ENCODE measurements at places on chromosomes 2 and 18. TPM values are rescaled to one million over a fixed set of nuclear protein-coding genes. Genes with fewer than 3 reads are reported as not detected.

Gene TDRD15
- total RNA-seq, result not detected

DNA sequence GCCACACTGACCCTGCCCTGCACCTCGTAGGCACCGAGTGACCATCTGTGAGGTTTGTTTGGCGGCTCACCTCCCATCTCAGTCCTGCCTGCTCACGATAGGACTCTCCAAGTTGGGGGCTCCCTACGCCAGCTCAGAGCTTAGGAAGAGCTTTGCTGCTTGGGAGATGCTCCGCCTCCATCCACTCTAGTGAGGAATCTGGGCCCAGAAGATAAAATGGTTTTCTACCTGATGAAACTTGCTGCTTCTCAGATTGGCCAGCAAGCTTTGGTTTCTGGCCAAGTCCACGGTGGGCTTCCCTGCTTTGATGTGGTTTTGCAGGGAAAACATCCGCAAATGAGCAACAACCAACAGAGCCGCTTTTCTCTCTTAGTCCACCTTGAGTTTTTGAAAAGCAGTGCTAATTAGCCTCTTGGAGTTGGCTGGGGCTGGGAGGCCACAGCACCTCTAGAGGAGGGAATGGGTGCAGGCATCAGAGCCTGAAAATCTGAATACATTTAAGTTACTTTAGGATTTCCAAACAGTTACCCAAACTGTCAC lies 42.2 kb downstream of the THNSL2 start:
- no peak overlapping the region for H3K4me3 ChIP-seq
- no peak for DNase-seq
- H3K27me3 ChIP-seq, result no peaks in the 10 kb centered on the region
- no peak overlapping the region for H3K27ac ChIP-seq
- no peaks in the 10 kb centered on the region for H3K4me1 ChIP-seq

- DNase-seq, result no peak
- no peaks in the 10 kb centered on the region for H3K27me3 ChIP-seq
- no peak overlapping the region for H3K27ac ChIP-seq
- no peaks in the 10 kb centered on the region for H3K36me3 ChIP-seq
- H3K4me1 ChIP-seq, result peaks cover 11% of the 10 kb centered on the region
- H3K4me3 ChIP-seq, result no peak overlapping the region
These were observed 4.8 kb downstream of the VRK2 start for GRCh38 chr2:58051445-58051844.

GRCh38 chr2:178208817-178209216 lies 14.5 kb downstream of the OSBPL6 start:
- no peak overlapping the region for H3K27ac ChIP-seq
- no peak overlapping the region for H3K4me3 ChIP-seq
- no peaks in the 10 kb centered on the region for H3K36me3 ChIP-seq
- no peaks in the 10 kb centered on the region for H3K4me1 ChIP-seq

Gene ANO7
- total RNA-seq, result not detected

Gene FEV
- total RNA-seq, result not detected

GRCh38 chr18:67072791-67073190 lies 443.7 kb downstream of the DSEL start:
- H3K4me3 ChIP-seq, result no peak overlapping the region
- no peak for DNase-seq
- H3K36me3 ChIP-seq, result no peaks in the 10 kb centered on the region
- no peak overlapping the region for H3K27ac ChIP-seq
- no peaks in the 10 kb centered on the region for H3K27me3 ChIP-seq
- no peaks in the 10 kb centered on the region for H3K4me1 ChIP-seq

DNA sequence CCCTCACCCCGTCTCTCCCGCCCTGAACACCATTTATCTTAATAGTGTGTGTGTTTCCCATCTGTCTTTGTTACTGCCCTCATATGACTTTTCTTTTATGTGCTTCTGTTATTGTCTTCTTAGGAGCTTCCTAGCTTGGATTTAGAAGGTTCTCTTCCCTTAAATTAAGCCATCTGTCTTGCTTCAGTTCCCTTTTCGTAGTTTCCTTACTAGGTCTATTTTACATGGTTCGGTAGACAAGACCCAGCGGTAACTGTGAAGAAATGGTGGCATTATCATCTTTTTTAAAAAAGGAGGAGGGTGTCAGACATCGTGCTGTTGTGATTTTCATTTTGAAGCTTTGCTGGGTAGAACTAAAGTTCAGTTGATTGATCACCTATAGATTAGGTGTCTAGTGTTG lies 10.3 kb downstream of the NCK2 start:
- H3K36me3 ChIP-seq, result no peaks in the 10 kb centered on the region
- no peaks in the 10 kb centered on the region for H3K27me3 ChIP-seq
- no peak for DNase-seq
- H3K27ac ChIP-seq, result no peak overlapping the region
- no peak overlapping the region for H3K4me3 ChIP-seq

Gene RTP5
- not detected for total RNA-seq

GRCh38 chr18:26405190-26405801 lies 143.1 kb downstream of the KCTD1 start:
- no peaks in the 10 kb centered on the region for H3K4me1 ChIP-seq
- no peaks in the 10 kb centered on the region for H3K36me3 ChIP-seq
- no peaks in the 10 kb centered on the region for H3K27me3 ChIP-seq
- no peak overlapping the region for H3K27ac ChIP-seq
- no peak for DNase-seq

Measured in sigmoid colon (tissue), 7 donors.